ENCODE measurements at places on chromosomes 3 and 15.

DNA sequence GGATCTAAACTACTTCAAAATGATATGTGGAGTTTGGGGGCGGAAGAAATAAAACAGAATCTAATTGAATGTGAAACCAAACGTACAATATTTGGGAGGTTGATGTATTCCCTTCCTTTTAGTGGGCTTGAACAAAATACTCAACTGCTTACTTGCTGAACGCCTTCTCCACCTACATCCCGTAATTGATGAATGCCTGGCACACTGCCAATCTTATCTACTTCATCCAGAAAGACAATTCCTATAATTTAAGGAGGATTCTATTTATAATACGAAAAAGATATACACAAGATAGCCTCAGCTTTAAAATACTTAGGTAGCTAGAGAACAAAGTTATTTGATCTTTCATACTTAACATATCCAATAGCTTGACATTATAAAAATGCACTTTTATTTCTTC, 23.1 kb upstream of the PDCD7 start:
- no peak for DNase-seq

- no peak for DNase-seq
These were observed 165.0 kb downstream of the PEX5L start for GRCh38 chr3:179871782-179872181.

GRCh38 chr3:79032686-79033318, 735.0 kb downstream of the ROBO1 start:
- no peak for DNase-seq

DNA sequence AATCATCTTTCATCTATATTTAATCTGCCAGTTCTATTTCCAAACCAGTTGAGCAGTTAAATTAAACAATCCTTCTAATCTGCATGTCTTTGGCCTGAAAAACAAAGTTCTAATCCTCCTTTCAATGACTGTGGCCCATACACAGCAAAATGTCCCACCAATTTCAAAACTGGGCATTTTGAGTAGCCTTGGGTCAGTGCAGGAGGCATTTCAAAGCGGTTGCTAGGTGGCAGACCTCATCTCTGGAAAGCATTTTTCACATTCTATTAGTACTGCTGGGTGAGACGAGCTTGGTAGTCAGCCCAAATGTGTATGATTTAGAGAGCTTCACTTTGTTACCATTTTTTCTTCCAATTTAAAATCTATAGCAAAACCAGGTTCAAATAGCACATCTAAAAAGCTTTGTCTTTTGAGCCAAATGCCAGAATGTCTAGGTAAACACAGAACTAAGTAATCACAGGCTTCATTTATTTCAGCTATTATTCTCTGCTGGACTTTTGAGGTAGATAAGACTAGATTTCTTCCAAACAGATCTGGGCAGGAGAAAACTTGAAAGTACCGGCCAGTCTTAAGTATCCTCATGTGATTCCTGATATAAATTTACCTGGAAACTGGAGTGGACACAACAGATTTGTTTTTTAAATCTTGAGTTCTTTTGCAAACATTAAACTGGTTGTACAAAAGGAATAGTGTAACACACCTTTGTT, 8.9 kb upstream of the ARHGEF26 start:
- DNase-seq: no peak

DNA sequence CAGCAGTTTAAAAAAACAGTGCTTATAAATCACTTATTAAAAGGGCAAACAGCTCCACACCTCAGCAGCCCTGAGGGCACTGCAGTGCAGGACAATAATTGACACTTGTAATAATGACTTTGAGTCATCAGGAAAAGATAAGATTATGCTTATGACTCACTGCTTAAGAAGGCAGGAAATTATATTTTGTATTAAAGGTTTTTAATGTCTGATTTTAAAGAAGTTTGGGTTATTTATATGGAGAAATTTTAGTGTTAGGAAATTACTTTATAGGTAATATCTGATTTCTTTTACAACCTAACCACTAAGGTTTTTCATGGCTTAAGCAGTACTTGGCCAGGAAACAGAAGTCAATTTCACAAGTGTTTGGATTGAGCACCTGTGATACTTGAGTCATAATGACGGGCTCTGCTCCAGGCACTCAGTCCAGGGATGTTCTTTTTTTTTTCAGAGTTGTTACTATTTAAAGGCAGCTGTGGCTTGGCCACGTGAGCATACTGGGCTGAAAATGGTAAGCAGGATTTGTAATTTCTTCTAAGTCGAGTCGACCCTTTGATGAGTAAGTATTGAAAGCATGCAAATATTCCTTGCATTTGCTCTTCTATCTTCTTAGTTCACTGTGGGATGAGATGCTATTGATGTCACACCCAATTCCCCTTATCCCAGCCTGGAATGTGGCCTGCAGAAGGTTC, 21.6 kb upstream of the SLC6A20 start:
- no peak for DNase-seq

GRCh38 chr15:68543165-68544008, 35.4 kb upstream of the CORO2B start:
- no peak for DNase-seq

GRCh38 chr15:48103647-48104046, 17.1 kb upstream of the SLC24A5 start:
- DNase-seq: no peak

DNA sequence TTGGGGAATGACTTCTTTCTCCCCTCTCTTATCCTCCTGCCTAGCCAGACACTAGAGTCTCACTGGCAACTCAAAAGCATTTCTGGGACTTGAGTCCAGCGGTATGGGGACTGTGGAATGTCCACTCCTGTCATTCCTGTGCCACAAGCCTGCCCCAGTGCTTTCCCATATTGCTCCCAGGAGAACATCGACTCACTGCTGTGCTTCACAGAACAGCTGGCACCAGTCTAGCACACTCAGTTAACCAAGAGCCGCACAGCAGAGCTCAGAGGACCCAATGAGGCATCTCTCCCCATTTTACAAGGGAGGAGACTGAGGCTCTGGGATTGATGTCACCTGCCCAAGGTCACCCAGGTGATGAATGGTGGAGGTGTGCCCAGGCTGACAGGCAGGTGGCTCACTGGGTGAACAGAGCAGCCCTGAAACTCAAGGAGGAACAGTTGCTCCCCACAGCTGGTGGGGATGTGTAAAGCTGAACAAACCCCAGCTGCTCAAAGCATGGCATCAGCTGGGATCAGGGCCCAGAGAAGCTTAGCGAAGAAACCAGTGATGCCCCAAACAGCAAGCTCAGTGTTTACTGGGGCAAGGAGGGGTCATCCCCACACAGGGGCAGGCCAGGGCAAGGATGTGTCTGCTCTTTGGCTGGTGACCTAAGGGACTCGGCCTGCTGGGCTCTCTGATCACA, 35.4 kb upstream of the DUSP7 start:
- DNase-seq: no peak

DNA sequence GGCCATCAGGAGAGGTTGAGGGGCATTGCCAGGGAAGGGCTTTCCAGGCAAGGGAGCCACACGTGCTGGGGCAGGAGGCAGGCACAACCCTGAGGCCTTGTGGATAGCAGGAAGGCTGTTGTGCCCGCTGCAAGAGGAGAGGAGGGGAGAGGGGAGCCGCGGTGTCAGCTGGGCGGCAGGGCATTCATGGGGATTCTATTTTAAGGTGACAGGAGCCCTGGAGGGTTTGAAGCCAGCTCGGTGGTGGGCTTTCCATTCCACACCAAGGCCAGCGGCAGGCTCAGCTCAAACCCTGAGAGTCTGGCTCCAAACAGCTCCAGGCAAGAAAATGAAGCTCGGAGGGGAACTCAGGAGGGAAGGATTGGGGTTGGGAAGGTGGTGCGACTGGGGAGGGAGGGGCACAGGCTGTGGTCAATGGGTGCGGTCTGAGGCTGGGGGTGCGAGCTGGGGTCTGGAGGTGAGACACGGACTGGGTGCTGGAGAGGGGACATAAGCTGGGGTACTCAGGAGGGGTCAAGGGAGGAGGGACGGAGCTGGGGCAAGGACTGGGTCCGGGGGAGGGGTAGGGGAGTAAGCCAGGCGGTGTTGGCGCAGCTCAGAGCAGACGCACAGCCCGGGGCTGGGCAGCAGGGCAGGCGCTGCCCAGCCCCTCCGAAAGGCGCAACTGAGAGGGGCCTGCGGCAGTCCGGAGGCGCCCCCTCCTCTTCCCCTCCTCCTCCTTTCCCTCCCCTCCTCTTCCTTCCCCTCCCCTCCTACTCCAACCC, 43.4 kb downstream of the TPRA1 start:
- DNase-seq: no peak

GRCh38 chr3:140019946-140020345, 85.0 kb downstream of the CLSTN2 start:
- no peak for DNase-seq

- DNase-seq: no peak
These were observed 35.2 kb downstream of the CPN2 start for GRCh38 chr3:194315965-194316361.

GRCh38 chr3:89114841-89115223, 7.4 kb downstream of the EPHA3 start:
- no peak for DNase-seq

DNA sequence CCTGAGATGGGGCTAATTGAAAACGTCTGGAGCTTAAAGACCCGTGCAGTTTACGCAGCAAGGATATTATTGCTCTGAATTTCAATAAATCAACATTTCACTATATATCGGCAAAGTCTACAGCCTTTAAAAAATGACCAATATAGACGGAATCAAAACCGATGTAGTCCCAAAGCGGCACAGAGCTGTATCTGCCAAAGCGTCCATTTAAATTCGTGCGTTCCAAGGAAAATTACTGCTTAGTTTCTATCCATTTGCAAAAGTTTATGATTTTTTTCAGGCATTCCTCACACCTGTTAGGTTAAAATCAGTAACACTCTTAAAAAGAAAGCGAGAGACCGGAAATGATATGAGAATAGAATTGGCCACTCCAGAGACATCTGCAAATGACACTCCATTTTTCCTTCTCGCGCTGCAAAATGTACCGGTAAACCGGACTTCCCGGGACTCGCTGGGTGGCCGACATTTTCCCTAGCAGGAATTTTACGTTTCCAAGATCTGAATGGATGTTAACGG, 777 bp upstream of the EIF4A2 start:
- DNase-seq: no peak

GRCh38 chr15:81265944-81266775, 57.8 kb downstream of the STARD5 start:
- peak; percentile 69 for DNase-seq

DNA sequence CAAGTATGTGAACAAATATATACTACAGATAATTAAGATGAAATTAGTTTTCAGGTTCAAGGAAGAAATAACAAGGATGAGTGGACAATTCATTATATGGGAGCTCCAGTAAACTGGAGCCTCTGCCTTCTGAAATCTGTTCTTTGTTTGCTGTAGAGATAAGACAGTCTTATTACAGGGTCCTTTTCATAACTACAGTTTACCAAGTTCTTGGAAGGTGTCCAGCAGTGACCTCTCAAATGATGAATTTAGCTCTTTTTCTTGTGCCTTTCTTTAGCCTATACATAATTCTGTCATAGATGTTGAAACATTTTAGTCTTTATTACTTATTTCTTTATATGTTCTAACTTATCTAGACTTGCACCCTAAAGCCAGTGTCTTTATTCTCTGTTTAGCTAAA, 89.7 kb upstream of the GBE1 start:
- no peak for DNase-seq

DNA sequence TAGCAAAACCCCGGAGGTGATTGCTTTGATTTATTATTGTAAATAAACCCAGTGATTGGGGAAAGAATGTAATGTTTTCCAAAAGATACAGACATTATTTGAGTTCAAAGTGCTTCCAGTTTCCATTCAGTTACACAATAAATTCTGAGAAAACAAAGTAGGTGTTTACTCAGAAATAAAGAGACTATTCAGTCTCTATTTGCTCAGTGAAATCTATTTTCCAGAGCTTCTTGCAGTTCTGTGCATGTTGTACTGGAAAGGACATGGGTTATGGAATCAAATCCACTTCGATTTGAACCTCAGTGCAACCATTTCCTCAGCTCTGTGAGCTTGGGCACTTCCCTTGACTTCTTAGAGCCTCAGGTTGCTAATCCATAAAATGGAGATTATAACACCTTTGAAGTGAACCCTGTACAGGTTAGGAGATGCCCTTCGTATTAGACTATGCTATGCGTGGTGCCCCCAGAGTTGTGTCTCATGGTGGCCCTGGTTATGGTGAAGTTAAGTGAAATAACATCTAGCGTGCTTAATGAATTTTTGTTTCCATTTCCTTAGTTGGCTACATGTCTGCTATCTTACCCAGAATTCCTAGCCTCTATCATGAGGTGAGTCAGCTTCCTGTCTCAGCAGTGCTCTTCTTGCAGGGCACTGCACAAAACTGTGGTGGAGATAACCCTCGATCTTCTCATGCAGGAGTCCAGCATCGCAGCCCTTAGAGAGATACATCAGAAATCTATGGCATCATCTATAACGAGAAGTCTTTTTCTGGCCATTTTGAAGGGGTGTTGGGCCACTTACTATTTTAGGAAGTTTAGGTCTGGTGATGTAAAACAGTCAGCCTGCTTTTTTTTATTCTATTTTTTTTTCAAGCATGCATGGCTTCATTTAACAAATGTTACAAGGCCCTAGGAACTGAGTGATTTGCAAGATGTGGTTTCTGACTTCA, 97.7 kb downstream of the RPL39L start:
- no peak for DNase-seq

DNA sequence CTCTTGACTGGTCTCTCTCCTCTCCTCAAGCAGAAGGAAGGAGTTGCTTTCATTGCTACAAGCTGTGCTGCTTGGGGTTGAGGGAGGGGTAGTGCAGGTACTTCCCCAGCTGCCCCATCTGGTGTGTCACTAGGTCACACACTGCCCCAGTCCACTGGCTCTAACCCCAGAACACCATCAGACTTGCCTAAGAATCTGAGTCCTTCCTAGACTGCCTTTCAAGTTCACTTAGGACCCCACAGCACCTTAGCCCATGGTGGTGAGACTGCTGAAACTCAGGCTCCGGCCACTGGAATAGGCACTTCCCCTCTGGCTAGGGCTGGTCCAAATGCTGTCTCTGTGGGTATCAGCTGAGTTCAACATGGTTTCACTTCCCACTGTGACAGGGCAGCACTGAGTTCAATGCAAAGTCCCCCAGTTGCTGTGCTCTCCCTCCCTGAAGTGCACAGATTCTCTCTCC, 279.7 kb upstream of the GOLGA6L4 start:
- no peak for DNase-seq

GRCh38 chr3:33895658-33896057, 97.2 kb downstream of the PDCD6IP start:
- no peak for DNase-seq

- DNase-seq: peak; percentile 91
These were observed at the start of gene DPP8 for GRCh38 chr15:65516997-65517865. Gene DPP8, minus strand, starts transcription at chr15:65517689. Its CDS starts 5,136 bp downstream, at chr15:65512553.

All from stimulated activated CD8-positive, alpha-beta memory T cell treated with anti-CD3 and anti-CD28 coated beads, Interleukin-15, amount 100 ng/mL, for 48 hours (primary cell).